NCI-H1417 (cell line): ENCODE measurements at places on chromosomes 11 and 22.

- DNase-seq: no peak
Observed at GRCh38 chr22:45980761-45981160, 3.8 kb upstream of the WNT7B start.

GRCh38 chr11:19164230-19164855, 37.4 kb downstream of the CSRP3 start:
- peak; percentile 91 for DNase-seq

DNA sequence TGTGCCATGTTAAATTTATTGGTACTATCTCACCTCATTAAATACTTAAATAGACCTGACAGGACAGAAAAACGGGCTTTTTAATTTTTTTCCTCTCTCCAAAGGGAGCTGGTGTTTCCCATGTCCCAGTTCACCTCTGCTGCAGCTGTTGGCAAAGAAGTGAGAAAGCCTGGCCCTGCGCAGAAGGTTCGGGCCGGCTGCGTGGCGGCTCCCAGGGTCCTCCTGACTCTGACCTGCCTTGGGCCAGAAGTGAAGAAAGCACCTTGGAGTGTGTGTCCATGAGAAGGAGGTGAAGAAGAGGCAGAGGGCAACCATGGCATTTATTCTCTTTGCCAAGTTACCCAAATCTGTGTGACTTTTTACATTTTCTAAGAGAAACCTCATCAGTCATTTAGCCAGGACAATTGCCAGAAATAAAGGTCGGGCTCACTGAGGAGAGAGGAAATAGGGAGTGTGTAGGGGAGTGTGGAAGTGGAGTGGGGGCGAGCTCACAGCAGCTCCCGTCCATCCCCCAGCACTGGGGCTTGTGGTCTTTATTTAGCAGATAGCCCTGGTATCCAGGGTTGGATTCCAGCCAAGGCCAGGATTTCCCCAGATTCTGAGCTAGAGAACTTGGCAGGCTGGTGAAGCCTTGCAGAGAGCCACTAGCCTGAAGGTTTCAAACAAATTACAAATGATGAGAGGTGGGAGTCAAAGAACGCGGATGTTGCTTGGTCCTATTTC, 102.4 kb upstream of the CADM1 start:
- no peak for DNase-seq

- DNase-seq: no peak
Observed at GRCh38 chr22:23675502-23676415, 15.1 kb upstream of the RGL4 start.

DNA sequence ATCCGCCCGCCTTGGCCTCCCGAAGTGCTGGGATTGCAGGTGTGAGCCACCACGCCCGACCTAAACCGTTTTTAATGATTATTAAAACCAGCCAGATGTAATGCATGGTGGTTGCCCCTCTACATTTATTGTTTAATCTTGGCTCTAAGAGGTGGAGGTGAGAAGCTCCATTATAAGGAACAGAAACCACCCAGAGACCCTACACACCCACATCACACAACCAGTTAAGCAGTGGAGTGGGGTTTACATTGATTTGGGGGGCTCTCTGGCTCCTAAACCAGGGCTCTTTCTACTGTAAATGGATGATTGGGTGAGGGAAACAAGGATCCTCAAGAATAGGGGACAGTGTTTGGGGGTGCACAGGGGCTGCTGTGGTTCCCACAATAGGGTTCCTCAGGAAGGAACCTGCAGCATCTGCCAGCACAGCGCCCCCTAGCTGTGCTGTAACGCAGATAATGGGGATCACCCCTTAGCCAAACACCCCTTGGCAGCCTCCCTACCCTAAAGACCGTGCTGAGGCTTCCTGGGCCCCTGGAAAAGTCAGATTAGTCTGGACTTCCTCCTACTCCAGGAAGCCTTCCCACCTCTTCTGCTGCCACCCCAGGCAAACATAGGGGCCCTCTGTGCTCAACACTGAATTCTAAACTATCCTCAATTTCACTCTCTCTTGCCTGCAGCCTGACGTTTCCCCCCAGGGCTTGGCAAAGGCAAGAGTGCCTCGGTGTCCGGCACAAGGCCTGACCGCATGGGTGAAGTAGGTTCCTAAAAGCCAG, 2.4 kb downstream of the MPST start:
- DNase-seq: no peak

DNA sequence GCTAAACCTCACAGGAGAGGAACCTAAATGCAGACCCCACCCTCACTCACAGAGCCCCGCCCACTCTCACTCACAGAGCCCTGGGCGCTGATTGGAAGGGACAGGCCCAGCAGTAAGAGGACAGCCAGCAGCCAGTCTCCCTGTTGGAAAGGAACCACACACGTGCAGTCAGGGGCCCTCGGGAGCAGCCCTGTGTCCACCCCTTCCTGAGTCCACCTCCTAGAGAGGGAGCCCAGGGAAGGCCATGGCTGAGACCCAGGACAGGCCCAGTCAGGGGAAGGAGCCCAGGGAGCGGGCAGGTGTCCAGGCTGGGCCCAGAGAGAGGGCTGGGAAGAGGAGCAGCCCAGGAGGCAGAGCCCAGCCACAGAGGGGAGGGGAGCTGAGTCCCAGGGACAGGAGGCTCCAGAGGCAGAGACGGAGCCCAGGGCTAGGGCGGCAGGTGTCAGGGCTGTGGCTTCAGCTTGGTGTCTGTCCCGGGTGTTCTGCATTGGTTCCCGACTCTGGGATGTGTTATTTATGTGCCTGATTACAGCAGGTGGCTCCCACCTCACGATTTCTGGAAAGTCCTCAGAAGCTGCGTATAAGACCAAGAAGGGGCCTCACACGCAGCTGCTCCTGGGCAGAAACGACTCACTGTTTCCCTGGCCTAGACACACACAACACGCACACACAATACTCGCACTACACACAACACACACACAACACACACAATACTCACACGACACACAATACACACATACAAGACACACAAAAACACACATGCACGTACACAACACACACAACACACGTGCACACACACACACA, 9.0 kb upstream of the APOBEC3H start:
- no peak for DNase-seq

GRCh38 chr11:119608781-119609180, 120.2 kb downstream of the NECTIN1 start:
- peak; percentile 67 for DNase-seq

DNA sequence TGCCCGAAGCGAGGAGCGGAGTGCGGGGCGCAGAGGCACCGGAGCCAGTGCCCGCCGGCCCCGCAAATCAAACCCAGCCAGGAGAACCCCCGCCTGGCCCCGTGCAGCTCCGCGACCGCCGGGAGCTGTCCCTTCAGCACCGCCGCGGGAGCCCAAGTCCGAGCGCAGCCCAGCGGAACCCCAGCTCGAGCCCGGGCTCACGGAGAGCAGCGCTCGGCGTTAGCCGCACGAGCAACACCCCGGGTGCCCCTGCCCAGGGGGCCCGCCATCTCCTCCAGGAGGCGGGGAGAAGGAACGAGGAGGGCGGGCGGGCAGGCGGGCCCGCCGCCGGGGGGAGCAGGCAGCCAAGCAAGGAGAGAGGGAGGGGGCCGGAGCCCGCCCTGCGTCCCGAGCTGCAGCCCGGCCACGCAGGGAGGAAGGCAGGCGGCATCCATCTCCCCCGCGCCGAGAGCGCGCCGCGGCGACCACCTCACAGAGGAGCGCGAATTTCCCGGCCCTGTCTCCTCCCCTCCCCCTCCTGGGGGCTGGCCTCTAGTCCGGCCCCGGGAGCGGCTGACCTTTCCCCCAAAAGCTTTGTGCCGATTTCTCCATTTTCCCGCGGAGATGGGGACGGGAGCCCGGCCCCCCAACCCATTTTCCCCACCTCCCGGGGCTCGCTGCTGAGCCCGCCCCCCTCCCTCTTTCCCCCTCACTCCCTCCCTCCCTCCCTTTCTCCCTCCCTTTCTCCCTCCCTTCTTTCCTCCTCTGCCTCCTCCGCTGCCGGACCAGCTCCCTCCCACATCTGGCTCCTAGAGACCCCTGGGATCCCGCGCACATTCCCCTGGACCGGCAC, 621 bp downstream of the KCNC1 start:
- peak; percentile 73 for DNase-seq

- no peak for DNase-seq
Observed at GRCh38 chr11:6895010-6895409, 2.7 kb upstream of the OR2D2 start.

- no peak for DNase-seq
Observed at GRCh38 chr11:79694368-79694767, 253.5 kb upstream of the TENM4 start.

- no peak for DNase-seq
Observed at GRCh38 chr11:111347723-111348115, 31.4 kb downstream of the POU2AF1 start.

GRCh38 chr11:119509969-119510401, 87.0 kb upstream of the THY1 start:
- no peak for DNase-seq

- no peak for DNase-seq
Observed at GRCh38 chr11:78870655-78871054, 296.0 kb upstream of the NARS2 start.

DNA sequence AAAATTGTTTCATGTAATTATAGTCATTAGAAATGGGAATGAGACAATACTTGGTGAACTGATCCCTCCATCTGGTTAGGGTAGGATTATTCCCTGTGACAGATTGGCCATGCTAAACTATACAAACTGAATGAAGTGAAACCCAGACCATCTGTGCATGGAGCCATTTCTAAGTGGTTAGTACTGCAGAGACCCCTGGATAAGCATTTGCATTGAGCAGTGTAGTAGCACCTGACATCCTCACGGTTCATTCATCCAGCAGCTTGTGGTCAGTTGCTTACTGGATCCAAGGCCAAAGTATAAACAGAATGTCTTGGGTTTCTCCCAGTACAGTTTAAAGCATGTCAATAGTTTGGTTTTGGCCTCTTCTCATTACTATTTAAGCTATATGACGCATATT, 93.8 kb upstream of the ARHGAP42 start:
- DNase-seq: no peak

- DNase-seq: no peak
Observed at GRCh38 chr11:77193911-77194830, 66.1 kb downstream of the MYO7A start.

GRCh38 chr11:289712-290620, 1.0 kb downstream of the PGGHG start:
- no peak for DNase-seq

DNA sequence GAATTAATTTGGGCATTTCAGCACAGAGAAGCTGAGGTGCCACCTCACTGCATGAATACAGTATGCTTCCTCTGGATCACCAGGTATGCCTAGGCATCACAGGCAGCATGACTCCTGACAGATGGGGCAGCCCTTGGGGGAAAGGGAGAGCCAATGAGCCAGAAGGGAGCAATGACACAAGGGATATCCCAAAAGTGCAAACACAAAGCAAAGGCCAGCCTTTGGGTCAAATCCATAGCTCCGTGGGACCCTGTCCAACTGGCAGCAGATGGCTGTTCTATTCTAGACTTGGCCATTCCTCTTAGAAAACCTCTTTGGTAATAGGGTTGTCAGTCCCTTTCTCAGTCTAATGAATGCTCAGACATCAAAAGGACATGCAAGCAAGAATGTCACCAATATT, 73.3 kb downstream of the SERGEF start:
- DNase-seq: no peak

GRCh38 chr11:13143486-13144297, 133.9 kb upstream of the BMAL1 start:
- no peak for DNase-seq

- DNase-seq: no peak
Observed at GRCh38 chr22:45516163-45516562, 13.5 kb downstream of the FBLN1 start.

DNA sequence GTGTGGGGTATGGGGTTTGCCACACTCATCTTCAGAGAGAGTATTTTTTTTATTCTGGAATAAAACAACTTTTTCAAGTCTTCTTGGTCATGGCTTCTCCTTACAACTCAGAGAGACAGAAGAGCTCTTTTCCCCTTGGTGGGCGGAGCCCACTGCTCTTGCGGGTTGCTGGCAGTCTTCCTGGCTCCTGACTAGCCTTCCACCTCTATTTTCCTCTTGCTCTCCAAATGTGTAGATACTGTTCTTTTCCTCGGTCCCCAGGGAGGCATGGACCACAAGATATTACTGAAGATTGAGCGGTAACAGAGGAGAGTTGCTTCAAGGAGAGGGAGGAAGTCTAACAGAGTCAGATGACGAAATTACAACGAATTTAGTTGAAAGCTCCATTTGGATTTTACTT, 210.6 kb downstream of the NTM start:
- no peak for DNase-seq

DNA sequence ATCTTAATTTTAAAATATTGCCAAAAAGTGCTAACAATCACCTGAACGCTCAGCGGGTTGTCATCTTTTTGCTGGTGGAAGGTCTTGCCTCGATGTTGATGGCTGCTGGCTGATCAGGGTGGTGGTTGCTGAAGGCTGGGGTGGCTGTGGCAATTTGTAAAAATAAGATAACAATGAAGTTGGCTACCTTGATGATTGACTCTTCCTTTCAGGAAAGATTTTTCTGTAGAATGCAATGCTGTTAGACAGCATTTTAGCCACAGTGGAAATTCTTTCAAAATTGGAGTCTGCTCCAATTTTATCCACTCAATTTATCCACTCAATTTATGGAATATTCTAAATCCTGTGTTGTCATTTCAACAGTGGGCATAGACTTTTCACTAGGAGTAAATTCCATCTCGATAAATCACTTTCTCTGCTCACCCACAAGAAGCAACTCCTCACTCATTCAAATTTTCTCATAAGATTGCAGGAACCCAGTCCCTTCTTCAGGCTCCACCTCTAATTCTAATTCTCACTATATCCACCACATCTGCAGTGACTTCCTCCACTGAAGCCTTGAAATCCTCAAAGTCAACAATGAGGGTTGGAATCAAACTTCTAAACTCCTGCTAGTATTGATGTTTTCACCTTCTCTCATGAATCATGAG, 78.8 kb downstream of the LINC01488 start:
- DNase-seq: no peak

DNA sequence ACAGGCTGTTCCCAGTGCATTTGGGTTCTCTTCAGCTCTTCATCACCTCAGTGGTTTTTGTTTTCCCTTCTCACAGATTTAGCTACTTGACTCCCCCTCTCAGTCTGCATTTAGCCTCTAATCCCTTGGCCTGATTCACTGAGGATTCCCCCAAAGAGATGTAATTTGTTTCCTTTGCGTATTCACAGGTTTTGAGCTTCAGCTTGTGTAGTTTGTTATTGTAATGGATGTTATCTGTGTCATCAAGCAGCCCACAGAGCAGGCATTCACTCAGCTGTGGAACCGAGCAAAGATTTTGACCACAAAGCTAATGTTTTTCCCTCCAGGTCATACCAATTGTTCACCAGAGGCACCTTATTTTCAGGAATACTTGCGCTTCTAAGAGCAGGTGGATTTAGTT, 6.4 kb upstream of the ME3 start:
- DNase-seq: no peak

- DNase-seq: peak; percentile 69
Observed at GRCh38 chr11:69131644-69132300, 24.0 kb upstream of the SMIM38 start.
